A549 (cell line): ENCODE measurements at places on chromosomes 1 and 21. TPM values are rescaled to one million over a fixed set of nuclear protein-coding genes. Genes with fewer than 3 reads are reported as not detected.
A peak's percentile ranks its signal among the peaks of the same experiment; 100 is the strongest.

CHRNB2 gene
- 0.21 to 0.28 TPM (median 0.25 TPM) in 3 replicates for polyA plus RNA-seq

RCSD1 gene
- 0.04 TPM in 1 of 3 replicates, not detected in the others for polyA plus RNA-seq

SPAG17 gene
- 0.05 to 0.13 TPM in 2 of 3 replicates, not detected in the other for polyA plus RNA-seq

ITPKB gene
- 1.8 to 2.8 TPM (median 2.6 TPM) in 3 replicates for polyA plus RNA-seq

KRTAP7-1 gene
- not detected in 3 replicates for polyA plus RNA-seq

FCGR1A gene
- not detected in 3 replicates for polyA plus RNA-seq

PPFIA4 gene
- polyA plus RNA-seq, result 0.33 to 0.63 TPM (median 0.44 TPM) in 3 replicates

DNA sequence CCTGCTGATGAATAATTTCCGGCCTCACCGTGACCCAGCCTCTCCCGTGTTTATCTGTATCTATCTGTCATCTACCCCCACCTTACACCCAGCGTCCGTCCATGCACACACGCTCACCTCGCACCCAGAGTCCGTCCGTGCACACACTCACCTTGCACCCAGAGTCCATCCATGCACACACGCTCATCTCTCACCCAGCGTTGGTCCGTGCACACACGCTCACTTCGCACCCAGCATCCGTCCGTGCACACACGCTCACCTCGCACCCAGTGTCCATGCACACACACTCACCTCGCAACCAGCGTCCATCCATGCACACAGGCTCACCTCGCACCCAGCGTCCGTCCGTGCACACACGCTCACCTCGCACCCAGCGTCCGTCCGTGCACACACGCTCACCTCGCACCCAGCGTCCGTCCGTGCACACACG, 25.0 kb upstream of the COL18A1 start:
- DNase-seq, result no peak

DNA sequence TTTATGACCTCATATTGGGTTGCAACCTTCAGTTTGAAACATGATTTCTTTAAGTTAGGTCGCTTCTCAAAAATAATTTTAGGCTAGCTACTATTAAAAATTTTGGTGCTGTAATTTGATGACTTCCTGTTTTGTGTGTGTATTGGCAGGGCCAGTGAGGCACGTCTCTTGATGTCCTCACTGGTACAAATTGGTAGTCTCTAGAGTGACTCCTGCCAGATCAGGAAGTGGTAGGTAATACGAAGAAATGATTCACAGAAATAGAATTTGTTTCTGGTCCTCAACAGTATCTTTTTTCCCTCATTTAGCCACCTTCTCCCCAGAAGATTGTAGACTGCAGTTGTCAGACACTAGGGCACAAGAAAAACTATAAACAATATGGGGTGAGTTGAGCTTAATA, 120.9 kb upstream of the KIAA1614 start:
- no peak for DNase-seq

- DNase-seq, result no peak
Observed at GRCh38 chr1:107255469-107255868, 114.6 kb downstream of the NTNG1 start.

GRCh38 chr1:169081503-169082123, 24.9 kb upstream of the ATP1B1 start:
- DNase-seq, result no peak

- DNase-seq, result no peak
Observed at GRCh38 chr1:169062152-169062551, 44.3 kb upstream of the ATP1B1 start.

GRCh38 chr21:24636696-24637095, 970.6 kb downstream of the MRPL39 start:
- DNase-seq, result no peak

GRCh38 chr1:85464497-85465098, 361 bp downstream of the DDAH1 start:
- peak; percentile 27 for DNase-seq

DNA sequence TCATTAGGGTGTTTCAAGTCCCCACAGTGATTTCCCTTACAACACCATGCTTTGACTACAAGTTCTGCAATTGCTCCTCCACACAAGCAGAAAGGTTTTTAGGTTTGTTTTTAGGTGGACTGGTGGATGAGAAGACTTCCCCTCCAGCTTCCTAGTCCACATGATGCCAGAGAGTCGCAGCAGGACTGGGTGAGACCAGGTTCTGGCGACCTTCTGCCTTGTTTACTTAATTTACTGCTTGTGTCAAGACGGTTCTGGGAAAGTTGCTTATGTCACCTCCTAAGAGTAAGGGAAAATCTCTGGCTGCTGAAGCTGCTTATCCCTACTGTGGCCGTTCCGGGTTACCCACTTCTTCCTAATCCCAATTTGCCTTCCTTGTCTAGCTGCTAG, 76.4 kb downstream of the GLUL start:
- DNase-seq, result no peak

DNA sequence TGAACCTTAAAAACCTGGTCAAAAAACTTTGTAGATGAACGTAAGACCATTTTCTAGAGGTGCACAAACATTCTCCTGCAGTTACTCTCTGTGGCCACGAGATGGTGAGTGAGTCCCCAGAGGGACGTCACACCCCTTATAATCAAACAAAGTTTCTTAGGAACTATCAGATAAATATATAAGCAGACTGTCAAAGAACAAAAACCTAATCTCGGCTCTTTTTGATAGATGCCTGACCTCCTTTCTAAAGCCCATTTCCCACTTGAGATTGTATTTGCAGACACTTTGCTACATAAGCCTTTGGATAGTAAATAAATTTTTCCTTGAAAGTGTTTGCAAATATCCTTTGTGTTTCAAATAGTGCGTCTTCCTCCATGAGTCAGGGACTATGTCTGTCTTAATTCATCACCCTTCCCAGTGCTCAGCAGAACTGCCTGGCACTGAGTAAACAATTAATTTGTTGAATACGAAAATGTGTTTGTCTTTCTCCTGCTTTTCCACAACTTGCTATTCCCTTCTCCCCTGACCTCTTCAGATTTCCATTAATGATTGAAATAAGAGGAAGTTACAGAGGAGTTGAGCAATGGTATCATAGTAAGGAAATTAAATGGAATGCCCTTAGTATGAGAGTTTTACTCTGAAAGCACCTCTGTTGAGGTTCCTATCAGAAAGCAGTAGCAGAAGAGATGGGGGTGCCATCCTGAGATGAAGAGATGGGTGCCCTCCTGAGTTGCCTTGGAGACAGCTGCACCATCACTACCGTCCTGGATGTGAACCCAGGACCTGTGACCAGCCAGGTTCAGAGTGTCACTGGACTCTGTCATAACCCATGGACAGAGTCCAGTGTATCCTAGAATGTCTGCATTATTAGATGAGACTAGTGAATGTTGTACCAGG, 57.8 kb upstream of the RAVER2 start:
- peak; percentile 46 for DNase-seq

- peak; percentile 86 for DNase-seq
Observed at GRCh38 chr1:39639305-39640130, at the start of gene HEYL. Gene HEYL (minus strand): TSS chr1:39639643. CDS start chr1:39639625, 18 bp downstream.

- DNase-seq, result no peak
Observed at GRCh38 chr21:45423201-45423955, 18.4 kb downstream of the COL18A1 start.

DNA sequence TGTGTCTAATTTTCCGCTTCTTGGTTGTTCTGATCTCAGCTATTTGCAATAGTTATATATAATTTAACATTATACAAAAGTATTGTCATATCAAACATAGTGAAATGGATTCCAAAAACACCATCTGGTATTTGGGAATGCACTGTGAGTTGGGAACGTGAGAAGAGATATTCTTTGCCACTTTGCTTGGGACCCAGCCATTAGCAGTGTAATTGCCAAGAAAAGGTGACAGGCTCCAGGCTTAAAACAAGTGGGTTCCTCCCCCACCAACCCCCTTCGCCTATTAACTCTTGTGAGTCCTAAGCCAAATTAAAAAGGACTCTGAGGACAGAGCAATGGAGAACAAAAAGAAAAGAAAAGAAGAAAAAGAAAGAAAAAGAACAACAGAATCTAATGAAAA, 186.7 kb upstream of the NFIA start:
- no peak for DNase-seq

GRCh38 chr1:177770096-177770495, 199.8 kb downstream of the SEC16B start:
- no peak for DNase-seq

DNA sequence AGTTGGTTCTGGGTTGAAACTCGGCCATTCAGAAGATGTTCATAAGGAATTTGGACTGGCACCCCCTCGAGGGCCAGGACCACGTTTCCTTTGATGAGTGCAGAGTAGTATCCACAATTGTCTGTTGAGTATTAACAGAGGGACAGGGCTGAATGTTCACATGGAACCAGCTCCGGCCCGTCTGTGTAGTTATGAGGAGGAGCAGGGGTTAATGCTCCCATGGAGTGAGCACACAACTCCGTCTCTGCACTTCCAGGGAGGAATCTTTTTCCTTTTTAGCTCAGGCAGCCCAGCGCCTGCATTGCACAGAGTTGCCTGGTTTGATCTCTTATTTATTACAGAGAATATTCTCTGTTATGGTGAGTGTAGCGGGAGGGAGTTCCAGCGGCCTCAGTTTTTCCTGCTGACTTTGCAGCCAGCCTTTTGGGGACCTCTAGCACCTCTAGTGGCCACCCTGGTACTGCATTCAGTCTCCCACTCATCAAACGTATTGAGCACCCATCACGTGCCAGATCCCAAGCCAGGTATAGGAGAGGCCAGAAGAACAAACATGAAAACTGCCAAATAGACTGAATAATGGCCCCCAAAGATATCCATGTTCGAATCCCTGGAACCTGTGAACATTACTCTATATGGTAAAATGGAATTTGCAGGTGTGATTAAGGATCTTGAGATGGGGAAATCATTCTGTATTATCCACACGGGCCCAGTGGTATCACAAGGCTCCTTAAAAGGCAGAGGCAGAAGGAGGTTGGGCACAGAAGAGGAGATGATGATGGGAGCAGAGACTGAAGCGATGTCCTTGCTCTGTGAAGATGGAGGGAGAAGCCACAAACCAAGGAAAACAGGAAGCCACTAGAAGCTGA, 167.7 kb upstream of the CSF3R start:
- peak; percentile 46 for DNase-seq

DNA sequence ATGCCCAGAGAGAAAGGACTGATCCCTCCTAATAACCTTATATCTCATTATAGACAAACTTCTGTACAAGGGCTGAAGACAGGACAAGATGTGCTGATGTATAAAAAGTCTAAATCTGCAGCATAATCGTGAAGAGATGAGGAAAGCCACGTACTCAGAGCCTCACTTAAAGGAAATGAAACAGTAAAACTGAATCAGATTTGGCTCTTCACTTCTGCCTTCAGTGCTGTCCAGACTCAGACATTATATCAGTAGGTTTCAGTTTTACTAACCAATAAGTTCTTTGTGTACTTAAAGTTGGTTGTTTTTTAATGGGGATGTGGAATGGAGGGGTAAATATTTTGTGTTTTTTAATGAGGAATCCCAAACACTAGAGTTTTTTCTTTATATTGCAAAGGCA, 45.3 kb upstream of the RGS1 start:
- DNase-seq, result no peak

DNA sequence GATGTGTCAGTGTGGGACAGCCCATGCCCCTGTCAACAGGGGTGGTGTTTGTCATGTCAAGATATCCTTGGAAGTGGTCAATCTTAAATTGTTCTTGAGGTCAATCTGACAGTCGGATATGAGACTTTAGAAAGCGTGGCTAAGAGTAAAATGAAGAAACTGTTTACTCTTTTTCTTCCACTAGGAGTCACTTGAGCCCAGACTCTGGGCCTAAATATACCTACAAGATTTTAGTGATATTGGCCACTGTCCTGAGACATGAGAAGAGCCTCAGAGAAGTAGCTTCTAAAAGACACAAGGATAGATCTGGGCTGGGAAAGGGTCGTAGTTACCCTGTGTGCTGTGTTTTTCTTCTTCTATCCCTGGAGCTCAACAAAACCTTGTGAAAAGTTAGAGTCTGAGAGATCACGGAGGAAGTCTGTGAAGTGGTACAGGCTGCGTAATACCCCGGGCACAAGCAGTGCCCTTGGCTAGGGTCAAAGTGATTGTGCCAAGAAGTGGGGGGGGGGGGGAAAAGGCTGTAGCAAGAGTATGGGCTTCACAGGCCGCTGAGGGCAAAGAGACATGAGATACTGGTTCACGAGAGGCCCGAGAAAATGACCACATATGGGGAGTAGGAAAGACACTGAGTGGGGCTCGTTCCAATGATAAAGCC, 355.2 kb upstream of the GREM2 start:
- DNase-seq, result peak; percentile 16

GRCh38 chr1:111976332-111976731, 13.1 kb downstream of the KCND3 start:
- DNase-seq, result no peak

- no peak for DNase-seq
Observed at GRCh38 chr1:199700551-199700950, 327.0 kb upstream of the NR5A2 start.

GRCh38 chr1:243413431-243414151, 157.8 kb downstream of the SDCCAG8 start:
- DNase-seq, result no peak

DNA sequence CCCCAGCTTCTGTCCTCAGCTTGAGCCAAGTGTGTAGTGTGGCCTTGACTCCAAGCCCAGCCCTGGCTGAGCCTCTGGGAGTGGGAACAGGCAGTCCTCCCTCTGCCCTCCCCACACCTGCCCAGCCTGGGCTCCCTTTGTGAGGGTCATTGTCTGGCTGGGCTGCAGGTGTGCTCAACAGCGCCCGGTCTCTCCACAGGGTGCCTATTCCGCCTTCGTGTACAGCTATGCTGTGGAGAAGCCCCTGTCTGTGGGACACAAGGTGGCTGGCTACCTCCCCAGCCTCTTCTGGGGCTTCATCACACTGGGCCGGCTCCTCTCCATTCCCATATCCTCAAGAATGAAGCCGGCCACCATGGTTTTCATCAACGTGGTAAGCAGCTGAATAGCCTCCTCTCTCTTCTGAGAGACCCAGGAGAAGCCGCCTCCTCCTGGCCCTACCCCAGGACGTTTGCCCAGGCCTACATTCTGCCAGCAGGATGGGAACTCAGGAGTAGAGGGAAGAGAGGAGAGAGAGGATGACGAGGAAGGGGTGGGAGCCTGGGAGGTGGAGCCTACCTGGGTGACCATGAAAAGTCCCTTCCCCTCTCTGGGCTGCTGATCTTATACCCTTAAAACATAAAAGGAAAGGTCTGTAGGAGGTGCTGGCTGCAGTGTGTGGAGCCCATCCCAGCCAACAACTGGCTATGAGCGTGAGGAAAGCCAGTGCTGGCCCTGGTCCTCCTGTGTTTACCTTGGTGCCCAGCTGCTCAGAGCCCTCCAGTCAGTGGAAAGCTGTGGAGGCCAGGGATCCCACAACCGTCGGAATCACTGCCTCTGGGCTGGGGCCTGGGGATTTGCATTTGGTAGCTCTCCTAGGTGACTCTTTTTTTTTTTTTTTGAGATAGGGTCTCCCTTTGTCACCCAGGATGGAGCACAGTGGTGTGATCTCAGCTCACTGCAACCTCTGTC, 45.7 kb downstream of the ELK4 start:
- DNase-seq, result no peak

- DNase-seq, result peak; percentile 66
Observed at GRCh38 chr1:221435504-221435904, 306.4 kb downstream of the DUSP10 start.
